ENCODE measurements at places on chromosomes 16 and 17.

- DNase-seq: no peak
These were observed 21.2 kb upstream of the GINS2 start for GRCh38 chr16:85709766-85710585.

DNA sequence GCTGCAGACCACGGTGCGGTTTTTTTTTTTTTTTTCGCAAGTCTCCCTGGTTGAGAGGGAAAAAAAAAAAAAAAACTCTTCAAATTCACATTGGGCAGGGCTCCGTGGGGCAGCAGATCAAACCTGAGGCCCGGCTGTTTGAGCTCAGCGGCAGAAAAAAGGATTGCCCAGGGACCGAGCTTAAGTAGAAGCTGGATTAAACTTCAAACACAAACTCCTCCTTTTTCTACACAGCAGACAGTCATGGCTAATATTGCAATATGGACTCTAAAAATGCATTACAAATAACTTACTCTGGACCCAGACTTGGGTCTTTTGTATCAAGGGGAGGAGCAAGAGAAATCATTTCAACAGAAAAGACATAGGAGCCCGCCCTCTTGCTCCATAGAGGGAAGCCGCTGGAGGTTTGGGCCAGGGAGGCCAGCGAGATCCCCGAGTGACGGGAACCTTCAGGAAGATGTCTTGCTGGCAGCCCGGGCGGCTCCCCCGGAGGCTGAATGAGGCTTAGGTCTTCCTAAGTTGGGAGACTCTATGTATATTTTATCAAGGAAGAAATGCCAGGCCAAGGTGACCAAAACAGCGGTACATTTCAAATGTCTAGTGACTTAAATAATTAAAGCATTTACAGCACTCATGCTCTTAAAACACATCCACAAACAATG lies 167.7 kb downstream of the ZNF423 start:
- DNase-seq: no peak

- DNase-seq: peak; percentile 86
These were observed 1.9 kb upstream of the NAT9 start for GRCh38 chr17:74777901-74778515.

- DNase-seq: no peak
These were observed 17.4 kb downstream of the ADGRG1 start for GRCh38 chr16:57645691-57646387.

GRCh38 chr17:27323538-27324215 lies 29.8 kb downstream of the WSB1 start:
- no peak for DNase-seq

DNA sequence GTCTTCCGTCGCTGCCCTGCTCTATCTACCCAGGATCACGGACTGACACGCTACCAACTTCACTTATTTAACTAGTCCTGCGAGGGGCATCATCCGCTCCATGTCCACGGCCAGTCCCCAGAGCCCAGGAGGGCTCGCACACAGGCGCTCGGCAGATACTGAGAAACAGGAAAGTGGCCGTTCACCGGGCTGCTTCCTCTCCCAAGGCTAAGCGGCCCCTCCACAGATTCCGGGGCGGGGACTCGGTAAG lies 388 bp downstream of the OXLD1 start:
- DNase-seq: no peak

GRCh38 chr16:5837007-5837670 lies 739.5 kb upstream of the EEF2KMT start:
- no peak for DNase-seq

DNA sequence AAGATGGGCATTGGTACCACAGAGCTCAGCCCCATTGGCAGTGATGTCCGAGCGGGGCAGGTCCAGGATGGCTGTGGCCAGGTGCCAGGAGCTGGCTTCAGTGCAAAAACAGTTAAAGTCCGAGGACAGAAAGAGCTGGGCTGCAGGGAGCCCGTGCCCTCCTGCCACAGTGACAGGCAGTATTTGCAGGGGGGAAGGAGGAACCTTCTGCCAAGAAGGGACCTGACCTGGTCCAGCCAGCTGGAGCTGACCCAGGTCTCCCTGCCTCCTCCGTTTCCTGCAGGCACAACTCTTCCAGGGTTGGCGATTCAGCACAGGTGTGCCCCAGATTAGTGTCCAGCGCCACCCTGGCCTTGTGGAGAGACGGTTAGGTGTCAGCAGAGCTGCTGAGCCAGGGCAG lies 199.0 kb downstream of the ENGASE start:
- no peak for DNase-seq

GRCh38 chr17:57259306-57259705 lies 3.0 kb downstream of the MSI2 start:
- DNase-seq: no peak

Measured in MV-4-11 (cell line).